ENCODE measurements at places on chromosomes 3 and 15. TPM values are rescaled to one million over a fixed set of nuclear protein-coding genes. Genes with fewer than 3 reads are reported as not detected.

DNA sequence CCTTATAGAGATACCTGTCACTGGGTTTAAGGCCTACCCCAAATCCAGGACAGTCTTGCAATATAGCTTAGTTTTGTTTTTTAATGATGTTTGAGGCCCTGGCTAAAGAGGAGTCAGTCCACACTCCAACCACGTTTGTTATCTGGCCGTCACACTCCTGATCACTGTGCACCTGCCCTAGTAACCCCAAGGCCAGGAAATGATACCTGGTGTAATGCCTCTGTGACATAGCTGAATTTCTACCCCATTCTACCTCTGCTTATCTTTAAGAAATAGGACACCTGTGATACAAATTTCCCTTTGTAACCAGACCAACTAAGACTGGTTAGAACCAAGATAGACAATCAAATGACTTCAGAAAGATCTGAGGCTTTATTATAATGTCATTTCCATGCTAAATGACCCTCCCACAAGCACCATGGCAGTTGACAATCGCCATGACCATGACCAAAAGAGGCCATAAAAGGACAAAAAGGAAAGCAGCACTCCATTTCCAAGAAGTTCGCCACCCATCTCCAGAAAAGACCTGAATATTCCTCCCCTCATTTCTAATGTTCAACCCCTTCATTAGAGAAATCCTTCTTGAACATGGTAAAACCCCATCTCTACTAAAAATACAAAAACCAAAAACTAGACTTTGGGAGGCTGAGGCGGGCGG, 4.8 kb upstream of the RTP3 start:
- no peak for DNase-seq

DNA sequence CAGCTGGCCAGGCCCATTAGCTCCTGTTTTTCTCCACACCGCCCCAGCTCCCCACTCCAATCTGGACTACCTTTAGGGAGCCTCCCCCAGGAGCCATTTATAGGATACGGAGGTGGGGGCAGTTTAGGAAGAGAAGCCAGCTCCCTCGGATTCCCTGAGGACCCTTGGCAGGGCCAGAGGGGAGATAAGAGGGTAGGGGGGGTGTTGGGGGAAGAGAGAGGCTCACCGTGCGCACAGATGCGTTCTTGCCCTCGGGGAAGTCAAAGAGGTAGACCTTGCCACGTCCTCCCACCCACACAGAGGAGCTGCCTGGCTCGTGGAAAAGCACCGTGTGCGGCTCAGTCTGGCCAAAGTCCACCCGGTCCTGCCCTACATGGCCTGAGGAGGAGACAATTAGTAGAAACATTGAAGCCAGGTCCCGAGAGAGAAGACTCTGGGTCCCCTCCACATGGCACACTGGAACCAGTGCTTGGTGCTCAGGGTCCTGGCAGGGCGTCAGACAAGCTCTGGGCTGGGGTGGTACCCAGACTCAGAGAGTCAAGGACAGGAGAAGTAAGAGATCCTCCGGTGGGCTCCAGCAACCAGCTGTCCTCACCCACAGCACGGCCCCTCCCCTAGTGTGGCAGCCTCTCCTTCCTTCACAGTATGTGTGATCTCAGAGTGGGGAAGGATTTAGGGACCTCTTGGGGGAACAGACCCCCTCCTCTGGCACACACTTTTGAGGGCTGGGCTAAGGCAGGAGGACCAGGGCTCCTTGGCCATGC, 15.0 kb downstream of the SEMA7A start:
- DNase-seq, result no peak

The DOCK3 gene
- 1.6 TPM for polyA plus RNA-seq

The TM4SF1 gene
- 65.4 TPM for polyA plus RNA-seq

GRCh38 chr3:126851934-126852333, 131.0 kb upstream of the PLXNA1 start:
- no peak for DNase-seq

The TNFAIP8L3 gene
- 1.3 TPM for polyA plus RNA-seq

The TPRG1 gene
- polyA plus RNA-seq, result 1.3 TPM

GRCh38 chr3:177622520-177622919, 425.2 kb upstream of the TBL1XR1 start:
- no peak for DNase-seq

- no peak for DNase-seq
Measured at GRCh38 chr15:70473581-70474370, 289.6 kb downstream of the UACA start.

GRCh38 chr3:193863657-193864357, 270.8 kb downstream of the OPA1 start:
- no peak for DNase-seq

The CCR9 gene
- polyA plus RNA-seq, result 0.23 TPM

The RHO gene
- not detected for polyA plus RNA-seq

DNA sequence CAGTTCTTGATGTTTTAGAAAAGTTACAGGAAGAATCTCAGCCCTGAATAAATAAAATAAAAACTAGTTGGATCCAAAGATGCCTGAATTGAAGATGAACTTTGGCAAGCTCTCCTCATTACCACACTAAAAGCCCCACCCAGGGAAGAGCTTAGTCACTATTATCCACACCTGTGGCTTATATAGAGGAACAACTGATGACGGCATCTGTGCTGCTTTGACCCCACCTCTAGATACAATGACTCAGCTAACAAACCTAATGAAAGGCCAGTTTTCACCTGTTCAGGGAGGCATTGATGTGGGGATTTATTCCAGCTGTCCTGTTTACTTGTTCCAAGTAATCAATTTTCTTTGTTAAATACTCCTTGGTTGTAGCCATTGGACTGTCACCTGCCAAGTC, 604.7 kb upstream of the EPHA6 start:
- DNase-seq, result no peak

The CD200 gene
- polyA plus RNA-seq, result 40.6 TPM

The CPB1 gene
- polyA plus RNA-seq, result 0.85 TPM

- no peak for DNase-seq
Measured at GRCh38 chr15:99279290-99279689, 28.0 kb downstream of the LRRC28 start.

- DNase-seq, result no peak
Measured at GRCh38 chr15:70792171-70792573, 28.8 kb upstream of the UACA start.

The CAND2 gene
- 12.4 TPM for polyA plus RNA-seq

The CLDN16 gene
- 1.8 TPM for polyA plus RNA-seq

DNA sequence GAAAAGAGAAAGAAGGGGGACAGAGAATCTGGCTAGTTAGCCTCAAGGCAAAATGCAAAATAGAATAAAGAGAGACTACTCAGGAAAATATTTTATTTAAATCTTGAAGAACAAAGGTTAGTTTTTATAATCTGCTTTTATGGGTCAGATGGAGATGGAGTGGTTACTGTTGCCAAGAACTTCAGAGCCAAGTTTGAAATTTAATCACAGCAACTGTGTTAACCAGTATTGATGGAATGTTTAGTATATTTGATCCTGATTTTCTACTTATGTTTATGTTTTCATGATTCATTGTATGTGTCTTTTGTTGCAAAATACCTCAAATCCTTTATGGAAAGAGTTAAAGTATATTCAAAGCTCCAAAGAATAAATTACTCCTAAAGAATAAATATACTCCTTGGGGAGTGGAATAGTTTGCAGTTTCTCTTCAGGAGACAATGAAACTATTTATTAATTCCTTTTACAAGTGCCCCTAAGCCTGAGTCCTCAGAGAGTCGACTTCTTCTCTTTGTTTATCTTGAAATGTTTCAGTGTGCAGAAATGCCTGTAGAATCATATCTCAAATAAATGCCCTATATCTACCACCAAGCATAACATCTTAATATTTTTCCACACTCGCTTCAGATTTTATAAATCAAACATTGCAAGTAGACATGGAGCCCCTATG, 60.9 kb upstream of the THSD4 start:
- no peak for DNase-seq

The SKOR1 gene
- 0.24 TPM for polyA plus RNA-seq

DNA sequence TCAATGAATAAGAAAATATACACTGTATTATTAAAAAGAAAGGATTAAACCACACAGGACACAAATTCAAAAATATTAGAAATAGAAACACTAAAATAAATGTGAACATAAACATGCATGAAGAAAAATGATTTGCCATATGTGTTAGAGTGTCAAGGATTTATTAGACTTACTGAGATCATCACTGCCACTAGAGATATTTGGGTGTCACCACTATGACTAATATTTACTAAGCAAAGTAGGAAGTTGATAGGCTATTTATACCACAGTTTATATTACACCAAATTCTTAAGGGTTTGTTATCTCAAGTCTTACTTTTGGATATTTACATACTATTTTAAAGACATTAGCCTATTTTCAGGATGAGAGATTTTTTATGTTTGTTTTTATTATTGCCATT, 575.0 kb upstream of the SGO1 start:
- DNase-seq, result no peak

GRCh38 chr3:187213616-187214015, 16.3 kb downstream of the RTP1 start:
- no peak for DNase-seq

DNA sequence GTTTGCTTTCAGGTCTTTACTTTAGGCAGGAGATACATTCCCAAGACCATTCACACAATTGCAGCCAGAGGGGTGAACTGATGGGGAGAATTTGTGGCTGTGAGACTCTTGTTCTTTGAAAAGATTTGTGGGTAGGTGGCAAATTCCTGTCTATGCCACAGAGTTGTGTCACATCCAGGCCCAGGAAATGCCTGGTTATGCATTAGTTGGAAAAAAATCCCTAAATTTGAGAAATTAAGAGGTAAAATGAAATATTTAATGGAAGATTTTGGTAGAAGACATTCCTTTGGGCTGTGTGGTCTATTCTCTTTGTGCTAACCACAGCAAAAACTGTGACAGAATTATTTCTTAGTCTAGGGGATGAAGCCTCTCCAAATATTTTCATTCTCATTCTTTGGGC, 28.8 kb downstream of the SAMMSON start:
- DNase-seq, result no peak

DNA sequence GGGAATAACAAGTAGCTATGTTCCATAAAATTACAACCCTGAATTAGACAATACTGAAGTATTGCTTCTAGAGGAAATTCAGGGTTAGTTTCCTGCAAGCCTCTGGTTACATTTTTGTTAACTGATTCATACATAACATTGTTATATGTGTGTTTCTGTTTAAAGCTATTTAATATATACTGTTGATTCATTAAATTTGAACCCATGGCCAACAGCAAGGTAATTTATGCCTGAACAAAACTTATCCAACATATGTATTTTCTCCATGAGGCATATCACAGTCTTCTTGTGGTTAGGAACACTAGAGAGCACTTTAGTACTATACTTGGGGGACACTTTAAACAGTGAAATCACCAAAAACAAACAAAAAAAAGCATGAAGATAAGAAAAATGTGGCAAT, 47.7 kb upstream of the PTX3 start:
- DNase-seq, result no peak

- DNase-seq, result no peak
Measured at GRCh38 chr15:62739507-62739906, 303.0 kb upstream of the TPM1 start.

The MAGI1 gene
- 27.2 TPM for polyA plus RNA-seq

- no peak for DNase-seq
Measured at GRCh38 chr3:186724911-186725310, 7.8 kb downstream of the KNG1 start.

The RAB27A gene
- polyA plus RNA-seq, result 20.3 TPM

The SLC28A2 gene
- polyA plus RNA-seq, result 0.41 TPM

The CLDN18 gene
- 2.1 TPM for polyA plus RNA-seq

DNA sequence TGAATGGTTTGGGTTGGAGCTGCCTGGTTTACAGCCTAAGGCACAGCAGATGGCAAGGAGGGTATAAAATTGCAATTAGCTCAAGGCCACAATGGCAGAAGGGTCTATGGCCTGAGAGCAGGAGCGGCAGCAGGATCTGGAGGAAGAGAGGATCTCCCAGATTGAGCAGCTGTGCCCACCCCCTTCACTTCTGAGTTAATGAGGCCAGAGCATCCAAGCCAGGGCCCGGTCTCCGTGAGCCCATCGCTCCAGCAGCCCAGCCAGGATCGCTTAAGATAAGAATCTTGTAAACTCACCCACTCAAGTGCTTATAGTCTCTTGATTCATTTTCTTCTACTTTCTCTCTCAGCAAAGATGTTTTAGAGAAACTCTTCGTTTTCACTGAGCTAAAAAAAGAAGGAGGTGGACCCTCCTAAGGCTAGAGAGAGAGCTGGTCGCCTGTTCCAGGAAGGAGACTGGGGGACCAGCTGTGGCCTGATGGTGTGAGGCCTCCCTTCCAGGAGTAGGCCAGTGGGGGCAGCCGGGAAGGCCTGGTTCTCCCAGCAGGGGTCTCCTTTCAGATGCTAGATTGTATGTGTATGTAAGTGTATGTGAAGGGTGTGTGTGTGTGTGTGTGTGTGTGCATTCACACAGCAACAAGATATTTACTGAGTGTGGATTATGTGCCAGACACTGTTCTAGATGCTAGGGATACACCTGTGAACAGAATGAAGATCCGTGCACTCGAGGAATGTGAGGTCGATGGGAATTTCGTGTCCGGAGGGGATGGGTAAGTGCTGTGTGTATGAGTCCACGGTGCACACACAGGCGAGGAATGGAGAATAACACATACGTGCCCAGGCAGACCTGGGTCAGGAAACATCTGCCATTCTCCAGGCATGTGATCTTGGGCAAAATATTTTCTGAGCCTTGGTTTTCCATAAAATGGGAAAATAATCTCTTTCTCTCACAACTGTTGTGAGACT, 18.6 kb downstream of the MAGEF1 start:
- DNase-seq, result no peak

DNA sequence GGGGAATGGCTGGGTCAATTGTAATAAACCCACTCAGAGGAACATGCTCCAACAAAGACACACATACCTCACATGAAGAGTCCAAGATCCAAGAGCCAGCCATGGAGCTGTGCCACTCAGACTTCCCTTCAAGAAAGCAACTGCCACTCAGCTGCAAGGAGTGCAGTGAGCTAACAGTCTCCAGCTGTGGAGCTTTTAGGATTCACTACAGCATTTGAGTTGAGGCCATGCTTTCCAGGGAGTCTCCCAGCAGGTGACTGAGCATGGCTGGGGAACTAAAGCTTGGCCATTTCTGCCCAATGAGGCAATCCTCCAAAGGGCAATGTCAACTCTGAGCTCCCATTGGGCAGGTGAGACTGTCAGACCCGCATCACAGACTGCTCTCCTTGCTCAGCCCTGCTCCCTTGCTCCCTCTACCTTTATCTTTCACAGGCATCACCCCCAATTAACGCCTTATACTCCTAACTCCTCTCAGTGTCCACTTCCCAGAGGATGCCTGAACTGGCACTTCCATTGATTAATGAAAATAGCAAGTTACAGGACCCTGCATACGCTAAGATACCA, 165.3 kb upstream of the CTNNB1 start:
- no peak for DNase-seq

The PSTPIP1 gene
- 2.2 TPM for polyA plus RNA-seq

Data from left renal pelvis (tissue), 4 donors.